ENCODE measurements at places on chromosomes 11 and 22.

- DNase-seq: no peak
These were observed 2.7 kb upstream of the SEC14L4 start for GRCh38 chr22:30508216-30508615.

DNA sequence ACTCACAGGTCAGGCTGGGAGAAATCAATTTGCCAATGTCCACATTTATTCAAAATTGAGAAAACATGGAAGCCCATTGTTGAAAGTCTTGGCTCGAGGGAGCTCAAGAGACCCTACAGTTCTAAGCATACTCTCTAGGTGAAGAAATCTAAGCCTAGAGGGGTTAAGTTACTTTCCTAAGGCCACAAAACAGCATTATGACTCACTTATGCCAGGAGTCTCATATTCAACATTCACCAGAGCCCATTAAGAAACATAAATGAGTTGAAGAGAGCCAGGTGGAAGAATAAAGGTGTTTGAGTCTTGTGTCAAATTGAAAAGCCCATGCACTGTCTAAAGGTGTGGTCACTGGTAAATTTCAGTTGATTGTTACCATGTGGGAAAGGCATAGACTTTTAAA lies 108.1 kb downstream of the INSC start:
- no peak for DNase-seq

DNA sequence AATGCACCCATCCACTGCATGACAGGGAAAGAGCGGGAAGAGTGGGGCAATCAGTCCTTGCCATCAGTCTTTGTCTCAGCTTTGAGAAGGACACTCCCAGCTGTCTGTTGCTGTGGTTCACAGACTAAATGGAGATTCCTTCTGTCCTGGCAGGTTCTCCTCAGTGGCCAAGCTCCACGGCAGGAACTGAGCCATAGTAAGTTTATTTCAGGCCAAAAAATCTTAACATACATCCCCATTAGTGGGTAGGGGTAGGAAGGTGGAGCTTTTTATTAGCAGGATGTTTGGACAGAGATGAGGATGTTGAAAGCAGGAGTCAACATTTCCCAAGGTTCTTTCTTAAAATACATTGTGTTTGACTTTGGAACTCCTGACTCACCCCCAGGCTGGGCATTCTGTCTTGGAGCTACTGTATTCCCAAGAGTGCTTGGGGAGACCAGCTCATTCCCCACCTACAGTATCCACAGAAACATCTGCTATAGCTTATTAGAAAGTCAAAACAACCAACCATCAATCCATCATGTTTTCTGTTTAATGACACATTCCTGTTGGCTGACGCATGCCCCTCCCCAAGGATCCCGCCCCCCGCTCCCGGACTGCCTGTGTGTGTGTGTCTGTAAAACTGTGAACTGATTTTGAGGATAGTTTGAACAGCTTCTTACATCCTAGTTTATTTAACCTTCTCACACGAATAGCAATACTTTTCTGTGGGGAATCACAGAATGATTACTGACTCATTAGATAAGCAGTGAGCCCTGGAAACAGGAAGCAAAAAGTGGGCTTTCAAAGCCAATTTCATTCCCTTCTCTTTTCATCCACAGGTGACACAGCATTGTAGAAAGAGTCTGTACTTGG lies 109.5 kb downstream of the CCDC81 start:
- no peak for DNase-seq

DNA sequence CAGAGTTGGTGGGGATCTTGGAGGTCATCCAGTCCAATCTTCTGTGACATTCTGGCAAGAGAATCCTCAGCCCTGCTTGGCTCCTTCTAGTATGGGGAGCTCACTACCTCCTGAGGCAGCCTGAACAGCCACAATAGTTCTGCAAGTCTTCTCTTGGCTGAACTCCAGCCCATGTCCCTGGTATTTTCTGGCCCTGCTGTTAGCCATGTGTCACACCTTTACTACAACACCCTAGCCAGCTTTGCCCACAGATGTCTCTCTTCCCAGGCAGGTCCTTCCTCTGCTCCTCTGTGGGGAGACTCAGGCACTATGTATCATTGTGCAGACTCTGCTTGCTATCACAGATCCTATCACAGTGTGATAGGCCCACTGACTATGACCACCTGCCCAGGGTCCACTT lies 297.7 kb downstream of the CTTN start:
- no peak for DNase-seq

DNA sequence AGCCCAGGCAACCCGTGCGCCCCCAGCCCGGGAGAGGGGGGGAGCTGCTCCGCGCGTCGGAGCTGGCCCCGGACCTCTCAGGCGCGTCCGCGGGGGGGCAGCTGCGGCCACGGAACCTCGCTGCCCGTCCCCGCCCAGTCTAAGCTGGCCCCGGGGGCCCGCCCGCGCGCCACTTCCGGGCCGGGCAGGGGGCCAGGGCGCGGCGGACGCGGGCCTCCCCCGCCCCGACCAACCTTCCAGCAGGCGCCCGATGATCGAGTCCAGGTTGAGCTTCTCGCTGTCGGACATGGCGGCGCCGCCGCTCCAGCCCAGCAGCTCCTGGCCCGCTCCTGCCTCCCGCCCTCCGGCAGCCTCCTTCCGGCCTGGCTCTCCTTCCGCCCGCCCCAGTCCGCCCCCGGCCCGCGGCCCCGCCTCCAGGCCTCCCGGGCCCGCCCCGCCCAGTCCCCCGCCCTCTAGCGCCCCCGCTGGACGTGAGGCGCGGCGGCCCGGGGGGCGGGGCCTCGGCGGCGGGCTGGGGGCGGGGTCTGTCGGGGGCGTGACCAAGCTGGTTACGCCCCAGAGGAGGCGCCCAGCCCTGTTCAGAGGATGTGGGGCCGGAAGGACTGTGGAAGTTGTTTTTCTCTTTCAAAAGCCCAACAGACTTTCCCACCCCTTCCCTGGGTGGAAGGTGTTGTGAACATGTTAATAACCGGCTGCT lies at the start of gene PPP1CA:
PPP1CA (minus strand) TSS at position 364 of the 697 bp plus-strand sequence; CDS start at position 288, 76 bp downstream.
- DNase-seq: peak; percentile 94

- DNase-seq: no peak
These were observed 14.3 kb upstream of the ACCSL start for GRCh38 chr11:44033411-44033850.

DNA sequence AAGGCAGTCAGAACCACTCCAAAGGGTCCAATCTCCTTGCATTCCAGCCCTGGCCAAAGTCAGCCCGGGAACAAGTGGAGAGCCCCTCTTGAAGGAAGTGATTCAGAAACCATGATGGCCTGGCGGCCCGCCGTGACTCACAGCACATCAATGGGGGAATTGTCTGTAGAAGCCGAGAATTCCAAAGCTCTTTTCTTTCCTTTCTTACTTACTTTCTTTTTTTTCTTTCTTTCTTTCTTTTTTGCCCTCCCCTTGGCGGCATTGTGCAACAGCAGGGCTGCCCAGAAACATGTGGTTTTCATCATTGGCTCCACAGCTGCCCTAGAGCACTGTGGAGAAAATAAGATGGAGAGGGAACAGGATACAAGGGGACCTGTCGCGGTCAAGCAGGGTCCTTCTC lies 140.2 kb upstream of the TIMP3 start:
- no peak for DNase-seq

GRCh38 chr22:36252754-36253522 lies at the start of gene APOL1:
APOL1 (plus strand) TSS chr22:36253133; CDS start chr22:36254956, 1,823 bp downstream.
- peak; percentile 53 for DNase-seq

GRCh38 chr11:124344346-124344745 lies 24.3 kb upstream of the OR8D2 start:
- DNase-seq: no peak

DNA sequence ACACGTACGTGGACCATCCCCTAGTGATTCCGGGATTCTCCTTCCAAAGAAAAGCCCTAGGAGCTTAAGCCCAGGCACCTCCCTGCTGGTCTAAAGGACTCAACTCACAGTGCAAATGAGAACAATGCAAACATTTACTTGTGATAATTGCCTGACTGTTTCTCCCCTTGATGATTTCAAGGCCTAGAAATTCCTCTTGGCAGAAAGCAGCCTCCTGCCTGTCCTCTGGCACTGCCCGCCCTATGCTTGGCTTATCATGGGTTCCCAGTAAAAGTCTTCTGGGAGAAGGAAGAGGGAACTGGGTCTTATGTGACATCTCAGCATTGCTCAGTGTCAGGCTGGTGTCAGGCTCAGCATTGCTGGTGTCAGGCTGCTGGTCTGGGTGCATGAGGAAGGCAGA lies 351.8 kb downstream of the SHANK2 start:
- no peak for DNase-seq

DNA sequence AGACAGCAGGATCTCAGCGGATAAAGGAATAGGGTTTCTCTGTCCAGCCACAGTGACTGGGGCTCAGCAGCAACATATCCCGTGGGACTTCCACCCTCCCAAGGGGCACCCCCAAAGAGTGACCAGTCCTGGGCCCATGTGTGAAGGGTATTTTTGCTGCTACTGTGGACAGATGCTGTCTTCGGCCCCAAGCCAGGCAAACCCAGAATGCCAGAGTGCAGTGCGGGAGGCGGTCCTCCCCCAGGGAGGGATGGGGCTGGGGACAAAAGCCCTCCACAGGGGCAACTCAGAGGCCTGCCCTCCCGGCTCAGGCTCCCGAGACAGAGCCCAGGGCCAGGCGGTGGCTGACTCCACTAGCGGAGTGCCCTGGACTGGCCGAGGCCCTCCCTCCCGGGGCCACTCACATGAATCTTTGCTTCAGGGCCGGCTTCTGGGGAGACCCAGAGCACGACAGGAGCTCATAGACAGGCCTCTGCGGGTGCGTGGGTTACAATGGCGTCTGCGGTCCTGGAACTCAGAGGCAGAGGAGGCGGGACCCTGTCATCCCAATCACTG lies 34.7 kb upstream of the WNT7B start:
- DNase-seq: no peak

- DNase-seq: no peak
These were observed 128.1 kb downstream of the CTTN start for GRCh38 chr11:70526116-70527045.

- no peak for DNase-seq
These were observed 189.9 kb downstream of the ARHGAP42 start for GRCh38 chr11:100876815-100877520.

GRCh38 chr11:96284917-96285316 lies 58.1 kb downstream of the MAML2 start:
- DNase-seq: no peak

- no peak for DNase-seq
These were observed 3.0 kb downstream of the DKK3 start for GRCh38 chr11:12005476-12005875.

GRCh38 chr22:37472418-37473006 lies 13.7 kb downstream of the MFNG start:
- peak; percentile 55 for DNase-seq

DNA sequence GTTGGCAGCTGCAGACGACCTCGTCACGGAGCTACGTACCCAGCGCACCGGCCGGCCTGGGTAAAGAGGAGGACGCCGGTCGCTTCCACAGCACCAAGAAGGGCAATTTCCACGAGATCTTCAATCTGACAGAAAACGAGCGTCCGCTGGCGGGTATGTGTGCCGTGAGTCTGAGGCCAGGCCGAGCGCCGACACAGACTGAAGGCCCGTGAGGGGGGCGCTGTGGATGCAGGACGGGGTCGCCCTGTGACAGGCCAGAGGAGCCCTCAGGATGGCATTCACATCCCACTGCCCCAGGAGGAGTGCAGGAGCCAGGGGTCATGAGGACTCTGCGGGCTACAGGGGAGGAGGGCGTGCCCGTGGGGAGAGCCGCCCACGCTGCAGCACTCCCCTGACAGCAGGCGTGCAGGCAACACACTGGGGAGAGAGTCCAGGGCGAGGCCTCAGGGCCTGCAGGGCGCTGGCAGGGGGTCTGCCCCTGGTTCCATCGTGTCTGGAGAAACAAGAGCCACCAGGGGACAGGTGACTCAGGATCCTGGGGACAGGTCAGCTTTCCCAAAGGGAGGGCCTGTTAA lies 53.6 kb downstream of the GRAMD4 start:
- DNase-seq: peak; percentile 42

- no peak for DNase-seq
These were observed 1654.6 kb upstream of the RAG2 start for GRCh38 chr11:38252620-38253019.

DNA sequence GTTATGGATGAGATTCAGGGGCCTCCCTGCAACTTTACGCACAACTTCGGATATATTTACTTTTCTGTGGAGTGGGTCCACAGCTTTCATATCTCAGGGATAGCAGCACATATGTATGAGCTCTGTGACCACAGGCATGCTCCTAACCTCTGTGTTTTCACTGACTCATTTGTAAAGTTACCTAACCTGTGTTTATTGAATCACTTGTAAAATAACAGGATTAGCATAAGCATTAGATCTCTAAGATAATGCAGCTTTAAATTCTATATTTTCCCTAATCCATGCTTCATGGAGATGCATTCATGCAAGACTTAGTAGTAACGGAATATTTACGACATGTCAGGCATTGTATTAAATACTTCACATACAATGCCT lies 47.9 kb upstream of the DDI1 start:
- DNase-seq: no peak

- no peak for DNase-seq
These were observed 413.4 kb downstream of the SOX6 start for GRCh38 chr11:15942936-15943335.

DNA sequence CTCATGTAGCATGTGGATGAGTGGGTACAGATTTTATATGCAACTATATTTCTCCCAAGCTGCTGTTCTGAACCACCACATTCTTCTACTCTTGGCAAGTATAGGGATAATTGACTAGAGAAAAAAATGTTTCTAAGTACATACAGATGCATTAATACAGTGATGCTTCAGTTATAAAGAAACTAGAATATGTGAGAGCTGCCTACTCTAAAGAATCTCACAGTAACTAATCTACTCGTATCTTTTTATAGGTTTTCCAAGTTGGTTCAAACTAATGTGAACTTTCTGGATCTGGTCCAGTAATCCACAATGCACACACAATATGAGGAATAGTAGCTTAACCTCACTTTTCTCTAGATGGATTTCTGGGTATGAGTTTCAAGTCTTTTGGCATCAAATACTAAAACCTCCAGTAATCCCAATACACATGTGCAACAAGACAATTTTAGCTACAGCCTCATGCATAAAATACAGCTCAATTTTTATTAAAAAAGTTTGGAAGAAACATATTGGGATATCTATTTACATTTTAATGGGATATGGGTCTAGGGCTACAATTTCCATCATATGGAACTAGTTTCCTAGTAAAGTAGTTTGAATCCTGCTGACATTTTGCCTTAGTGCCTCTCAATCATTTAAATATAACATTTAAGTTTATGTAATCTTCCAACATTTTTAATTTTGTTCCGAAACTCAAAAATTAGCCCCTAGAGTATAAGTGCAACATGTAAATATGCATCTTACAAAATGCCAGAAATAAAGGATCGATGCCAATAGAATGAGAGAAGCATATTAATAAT lies 2209.7 kb downstream of the LRRC4C start:
- DNase-seq: no peak

DNA sequence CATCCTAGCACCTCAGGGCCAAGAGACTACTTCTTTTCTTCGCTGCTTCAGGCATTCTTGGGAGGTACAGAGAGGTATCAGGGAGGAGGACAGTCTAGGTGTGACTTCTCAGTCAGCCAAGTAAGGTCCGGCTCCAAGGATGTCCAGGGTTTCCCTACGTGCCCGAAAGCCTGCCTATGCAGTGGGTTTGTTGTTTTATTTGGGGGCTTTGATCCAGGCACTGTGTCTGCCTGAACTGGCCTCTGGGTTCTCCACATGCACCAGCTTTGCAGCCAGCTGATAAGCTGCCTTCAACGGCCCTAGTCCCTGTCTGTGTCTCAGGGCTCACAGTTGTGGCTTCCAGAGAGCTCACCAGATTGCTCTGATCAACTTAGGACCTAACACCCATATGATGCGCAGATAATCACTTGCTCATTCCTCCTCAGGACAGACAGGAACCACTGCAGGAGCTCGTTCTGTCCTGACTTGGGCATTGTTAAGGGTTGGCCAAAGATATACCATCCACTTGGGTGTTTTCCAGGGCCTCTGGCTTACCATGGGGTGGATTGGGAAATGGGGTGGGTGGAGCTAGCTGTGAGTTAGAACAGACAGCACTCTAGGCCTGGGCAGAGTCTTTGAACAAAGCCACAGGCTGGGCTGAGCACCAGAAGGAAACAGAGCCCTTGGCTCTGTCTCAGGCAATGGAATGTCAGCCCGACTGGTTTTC lies 45.5 kb upstream of the CRYBB3 start:
- DNase-seq: no peak
